DND-41 (cell line): ENCODE measurements at places on chromosomes 2 and 18.

GRCh38 chr2:27593240-27593639 lies 10.4 kb downstream of the ZNF512 start:
- DNase-seq: no peak
- H3K27ac ChIP-seq: no peak overlapping the region
- H3K4me1 ChIP-seq: no peaks in the 10 kb centered on the region
- peaks cover 12% of the 10 kb centered on the region; the same call in 1 of the 2 replicates for H3K36me3 ChIP-seq

GRCh38 chr2:134737671-134738070 lies 18.9 kb upstream of the TMEM163 start:
- H3K4me3 ChIP-seq: no peak overlapping the region
- no peak overlapping the region for H3K27ac ChIP-seq
- no peak for DNase-seq

DNA sequence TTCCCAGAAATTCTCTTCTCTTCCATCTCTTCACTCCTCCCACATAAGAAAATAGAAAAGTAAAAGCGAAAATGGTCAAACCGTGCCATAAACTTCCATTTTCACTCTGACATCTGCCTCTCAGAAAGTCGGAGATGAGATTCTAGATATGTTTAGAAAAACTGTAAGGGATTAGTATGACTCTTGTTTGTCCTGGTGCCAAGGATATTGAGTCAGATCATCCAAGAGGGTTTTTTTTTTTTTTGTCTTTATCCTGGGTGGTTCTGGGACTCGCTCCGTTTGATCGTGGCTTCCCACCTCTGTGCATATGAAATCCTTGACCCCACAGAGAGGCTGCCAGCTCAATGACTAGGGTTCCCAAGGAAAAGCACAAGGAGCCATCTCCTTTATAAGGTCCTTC lies 17.3 kb downstream of the EN1 start:
- no peak overlapping the region for H3K27ac ChIP-seq
- no peak for DNase-seq
- H3K36me3 ChIP-seq: no peaks in the 10 kb centered on the region
- no peak overlapping the region for H3K4me3 ChIP-seq
- H3K4me1 ChIP-seq: no peaks in the 10 kb centered on the region

DNA sequence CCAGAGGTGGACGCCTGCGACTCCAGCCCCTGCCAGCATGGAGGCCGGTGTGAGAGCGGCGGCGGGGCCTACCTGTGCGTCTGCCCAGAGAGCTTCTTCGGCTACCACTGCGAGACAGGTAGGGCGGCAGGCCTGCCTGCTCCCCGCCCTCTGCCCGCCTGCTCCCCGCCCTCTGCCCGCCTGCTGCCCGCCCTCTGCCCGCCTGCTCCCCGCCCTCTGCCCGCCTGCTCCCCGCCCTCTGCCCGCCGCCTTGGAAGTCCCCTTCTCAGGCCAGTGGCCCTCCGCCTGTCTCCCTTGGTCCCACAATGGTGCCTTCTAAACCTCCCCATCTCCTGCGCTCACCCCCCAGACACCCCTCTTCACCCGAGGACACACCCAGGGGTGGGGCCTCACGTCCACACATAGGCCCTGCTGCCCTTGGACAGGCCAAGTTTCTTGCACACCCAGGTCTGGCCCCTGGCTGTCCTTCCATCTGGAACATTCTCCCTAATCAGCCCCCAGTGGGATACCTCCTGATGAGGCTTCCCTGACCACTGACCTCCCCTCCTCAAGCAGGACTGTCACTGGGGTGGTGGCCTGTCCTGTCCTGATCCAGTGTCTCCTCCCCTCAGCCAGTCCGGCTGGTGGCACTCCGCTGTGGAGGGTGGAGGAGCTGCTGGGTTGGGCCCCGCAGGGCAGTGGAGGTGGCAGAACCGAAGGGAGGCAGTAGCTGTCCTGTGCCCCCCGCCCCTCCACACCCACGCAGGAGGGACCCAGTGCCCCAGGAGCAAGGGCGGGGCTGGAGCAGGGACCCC lies 37.9 kb downstream of the MTERF4 start:
- no peak overlapping the region for H3K4me3 ChIP-seq
- H3K27ac ChIP-seq: no peak overlapping the region
- no peaks in the 10 kb centered on the region for H3K27me3 ChIP-seq
- no peak for DNase-seq

DNA sequence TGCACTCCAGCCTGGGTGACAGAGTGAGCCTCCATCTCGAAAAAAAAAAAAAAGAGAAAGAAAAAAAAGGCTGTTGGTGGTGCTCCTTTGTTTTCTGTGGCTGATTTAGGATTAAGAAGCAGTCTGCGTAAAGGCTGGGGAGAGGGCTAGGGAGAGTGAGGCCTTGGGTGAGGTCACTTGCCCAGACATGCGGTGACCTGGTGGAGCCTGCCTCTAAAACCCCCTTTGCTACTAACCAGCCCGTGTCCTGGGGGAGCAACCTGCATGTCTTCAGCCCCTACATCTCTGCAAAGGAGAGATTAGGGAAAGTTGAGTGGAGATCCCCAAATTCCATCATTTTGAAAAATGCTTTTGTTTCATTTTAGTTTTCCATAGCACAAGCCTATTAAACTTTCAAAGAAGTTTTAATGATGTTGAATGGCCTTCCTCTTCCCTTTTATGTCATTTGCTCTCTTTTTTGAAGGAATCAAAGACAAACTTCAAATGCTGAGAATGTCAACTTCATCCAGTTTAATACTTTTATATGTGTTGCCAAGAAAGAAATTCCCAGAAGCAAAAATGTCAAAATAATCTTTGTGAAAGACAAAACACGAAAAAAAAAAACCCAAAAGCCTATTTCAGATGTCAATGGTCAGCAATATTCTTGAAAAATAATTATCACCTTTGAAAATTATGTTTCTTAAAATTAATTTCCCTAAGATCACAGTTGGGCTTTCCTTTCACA lies 38.9 kb upstream of the RALBP1 start:
- H3K4me3 ChIP-seq: no peak overlapping the region
- no peaks in the 10 kb centered on the region for H3K36me3 ChIP-seq
- H3K4me1 ChIP-seq: no peaks in the 10 kb centered on the region
- H3K27me3 ChIP-seq: no peaks in the 10 kb centered on the region
- no peak for DNase-seq

GRCh38 chr2:853203-853870 lies 97.3 kb upstream of the SNTG2 start:
- peak overlapping the region; percentile 12 for H3K27ac ChIP-seq
- H3K36me3 ChIP-seq: peaks cover 67% of the 10 kb centered on the region
- no peak for DNase-seq
- H3K4me1 ChIP-seq: peaks cover 12% of the 10 kb centered on the region
- no peaks in the 10 kb centered on the region for H3K27me3 ChIP-seq

- no peak overlapping the region for H3K4me3 ChIP-seq
- no peak for DNase-seq
- no peaks in the 10 kb centered on the region for H3K4me1 ChIP-seq
- no peaks in the 10 kb centered on the region for H3K36me3 ChIP-seq
- H3K27ac ChIP-seq: no peak overlapping the region
- H3K27me3 ChIP-seq: no peaks in the 10 kb centered on the region
Observed at GRCh38 chr2:60278906-60279305, 274.5 kb downstream of the BCL11A start.

DNA sequence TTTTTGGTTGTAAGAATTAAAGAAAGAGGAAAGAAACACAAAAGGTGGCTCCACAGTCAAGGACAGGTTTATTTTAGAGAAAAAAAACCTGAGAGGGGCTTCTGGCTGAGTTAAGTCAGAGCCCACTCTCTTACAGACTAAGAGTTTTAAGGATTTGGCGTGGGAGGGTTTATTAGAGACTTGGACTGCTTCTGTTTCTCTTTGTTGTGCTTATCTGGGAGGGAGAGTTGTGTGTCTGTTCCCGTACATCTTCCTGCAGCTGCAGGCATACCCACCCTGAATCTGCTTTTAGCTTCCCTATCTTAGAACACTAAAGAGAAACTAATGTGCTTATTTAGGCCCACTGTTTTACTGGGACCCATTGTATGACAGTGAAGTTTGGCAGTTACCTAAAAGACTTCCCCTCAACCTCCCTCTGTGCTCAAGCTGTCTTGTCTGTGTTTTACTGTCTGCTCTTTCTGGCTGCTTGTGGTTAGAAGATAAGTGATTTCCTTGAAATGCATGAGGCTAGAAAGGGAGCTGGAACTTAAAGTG lies 2.7 kb downstream of the RSAD2 start:
- H3K27me3 ChIP-seq: no peaks in the 10 kb centered on the region
- H3K4me3 ChIP-seq: no peak overlapping the region
- peaks cover 74% of the 10 kb centered on the region for H3K4me1 ChIP-seq
